ENCODE measurements at places on chromosomes 7 and 10.
A peak's percentile ranks its signal among the peaks of the same experiment; 100 is the strongest.

DNA sequence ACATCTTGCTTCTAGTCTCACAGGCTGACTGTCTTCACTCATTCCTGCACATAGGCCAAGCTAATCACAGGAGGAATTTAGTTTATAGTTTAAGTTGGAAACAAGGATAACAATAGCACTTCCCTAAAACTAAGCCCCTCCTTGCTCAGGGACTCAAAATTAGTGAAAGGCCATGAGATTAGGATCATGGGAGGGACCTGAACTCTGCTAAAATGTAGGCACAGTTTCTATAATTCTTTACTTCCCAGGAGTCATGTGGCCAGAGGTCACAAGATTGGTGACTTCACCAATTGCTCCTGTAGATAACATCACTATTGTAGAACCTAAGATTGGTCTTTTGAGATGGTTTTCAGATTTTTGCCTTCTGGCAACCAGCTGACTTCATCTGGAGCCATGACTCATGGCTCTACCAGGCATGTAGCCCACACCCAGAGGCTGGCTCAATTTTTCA lies 14.8 kb upstream of the UPP1 start:
- H3K36me3 ChIP-seq = no peaks in the 10 kb centered on the region
- peaks cover 39% of the 10 kb centered on the region for H3K27me3 ChIP-seq
- H3K4me1 ChIP-seq = no peaks in the 10 kb centered on the region
- H3K27ac ChIP-seq = no peak overlapping the region
- no peak for DNase-seq

- no peak overlapping the region for H3K4me3 ChIP-seq
- H3K36me3 ChIP-seq = peaks cover 10% of the 10 kb centered on the region
- no peaks in the 10 kb centered on the region for H3K27me3 ChIP-seq
Measured at GRCh38 chr7:18555120-18555519, 59.6 kb downstream of the HDAC9 start.

GRCh38 chr7:105426606-105427146 lies 38.0 kb upstream of the SRPK2 start:
- H3K27ac ChIP-seq = no peak overlapping the region
- H3K4me3 ChIP-seq = no peak overlapping the region
- no peaks in the 10 kb centered on the region for H3K27me3 ChIP-seq

- no peak overlapping the region for H3K27ac ChIP-seq
- no peaks in the 10 kb centered on the region for H3K27me3 ChIP-seq
Measured at GRCh38 chr7:135248546-135248945, 14.9 kb downstream of the STRA8 start.

GRCh38 chr7:142873281-142873784 lies 12.2 kb downstream of the TRPV6 start:
- peaks cover 10% of the 10 kb centered on the region for H3K36me3 ChIP-seq
- no peak for DNase-seq
- H3K4me1 ChIP-seq = no peaks in the 10 kb centered on the region
- H3K27me3 ChIP-seq = peaks cover 13% of the 10 kb centered on the region
- no peak overlapping the region for H3K27ac ChIP-seq

DNA sequence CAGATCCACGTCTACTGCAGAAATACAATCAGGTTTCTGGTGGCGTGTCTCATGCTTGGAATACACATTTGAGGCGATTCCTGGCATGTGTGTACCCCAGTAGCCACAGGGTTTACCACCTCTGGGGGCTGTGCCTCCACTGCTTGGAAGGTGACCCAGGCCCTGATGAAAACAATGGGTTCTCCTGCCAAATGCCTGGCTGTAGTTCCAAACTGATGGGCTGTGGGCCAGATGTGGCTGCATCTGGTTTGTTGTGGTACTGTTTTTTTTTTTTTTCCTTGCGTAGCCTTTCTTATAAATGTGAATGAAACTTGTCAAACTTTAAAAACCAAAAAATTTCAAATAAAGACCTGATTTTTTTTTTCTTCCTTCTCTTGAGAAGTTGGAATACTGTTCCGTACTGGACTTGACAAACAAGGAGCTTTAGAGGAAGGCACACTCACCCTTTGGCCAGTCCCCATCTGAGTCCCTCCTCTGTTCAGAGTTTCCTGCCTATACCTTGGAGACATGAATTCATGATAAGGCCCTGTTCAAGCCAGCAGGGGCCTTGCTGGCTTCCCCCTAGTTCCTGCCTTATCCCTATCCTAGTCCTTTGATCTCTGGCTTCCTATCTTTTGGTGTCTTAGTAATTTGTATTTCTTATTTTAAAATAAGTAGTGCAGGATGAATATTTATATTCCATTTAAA lies 217.1 kb downstream of the PHTF2 start:
- peaks cover 14% of the 10 kb centered on the region for H3K27me3 ChIP-seq
- H3K36me3 ChIP-seq = no peaks in the 10 kb centered on the region
- H3K4me1 ChIP-seq = peaks cover 15% of the 10 kb centered on the region
- H3K27ac ChIP-seq = no peak overlapping the region
- DNase-seq = no peak
- H3K4me3 ChIP-seq = no peak overlapping the region

DNA sequence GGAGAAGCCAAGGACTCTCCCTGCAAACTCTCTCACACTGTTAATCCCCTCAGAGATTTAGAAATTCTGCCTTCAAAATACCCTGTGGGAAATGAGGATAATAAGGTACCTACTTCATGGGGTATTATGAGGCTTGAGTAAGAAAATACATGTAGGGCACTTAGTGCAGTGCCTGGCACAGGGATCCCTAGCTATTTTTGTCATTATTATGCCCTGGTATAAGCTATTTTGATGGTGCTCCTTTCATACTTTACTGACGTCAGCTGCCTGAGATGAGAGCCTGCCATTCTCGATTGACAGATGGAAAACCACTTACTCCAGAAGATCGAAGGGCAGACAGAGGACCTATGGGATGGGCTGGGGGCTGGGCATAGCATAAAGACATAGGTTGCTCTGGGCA lies 30.1 kb downstream of the MKX start:
- H3K4me3 ChIP-seq = no peak overlapping the region
- DNase-seq = no peak
- H3K36me3 ChIP-seq = no peaks in the 10 kb centered on the region
- H3K4me1 ChIP-seq = no peaks in the 10 kb centered on the region

- H3K4me1 ChIP-seq = peaks cover 11% of the 10 kb centered on the region
- H3K27me3 ChIP-seq = no peaks in the 10 kb centered on the region
- H3K36me3 ChIP-seq = no peaks in the 10 kb centered on the region
- DNase-seq = no peak
Measured at GRCh38 chr7:2416063-2416462, 12.7 kb downstream of the CHST12 start.

GRCh38 chr10:48336978-48337599 lies 30.6 kb downstream of the MAPK8 start:
- DNase-seq = no peak
- H3K36me3 ChIP-seq = peaks cover 29% of the 10 kb centered on the region
- H3K4me1 ChIP-seq = peaks cover 25% of the 10 kb centered on the region
- H3K27me3 ChIP-seq = no peaks in the 10 kb centered on the region

DNA sequence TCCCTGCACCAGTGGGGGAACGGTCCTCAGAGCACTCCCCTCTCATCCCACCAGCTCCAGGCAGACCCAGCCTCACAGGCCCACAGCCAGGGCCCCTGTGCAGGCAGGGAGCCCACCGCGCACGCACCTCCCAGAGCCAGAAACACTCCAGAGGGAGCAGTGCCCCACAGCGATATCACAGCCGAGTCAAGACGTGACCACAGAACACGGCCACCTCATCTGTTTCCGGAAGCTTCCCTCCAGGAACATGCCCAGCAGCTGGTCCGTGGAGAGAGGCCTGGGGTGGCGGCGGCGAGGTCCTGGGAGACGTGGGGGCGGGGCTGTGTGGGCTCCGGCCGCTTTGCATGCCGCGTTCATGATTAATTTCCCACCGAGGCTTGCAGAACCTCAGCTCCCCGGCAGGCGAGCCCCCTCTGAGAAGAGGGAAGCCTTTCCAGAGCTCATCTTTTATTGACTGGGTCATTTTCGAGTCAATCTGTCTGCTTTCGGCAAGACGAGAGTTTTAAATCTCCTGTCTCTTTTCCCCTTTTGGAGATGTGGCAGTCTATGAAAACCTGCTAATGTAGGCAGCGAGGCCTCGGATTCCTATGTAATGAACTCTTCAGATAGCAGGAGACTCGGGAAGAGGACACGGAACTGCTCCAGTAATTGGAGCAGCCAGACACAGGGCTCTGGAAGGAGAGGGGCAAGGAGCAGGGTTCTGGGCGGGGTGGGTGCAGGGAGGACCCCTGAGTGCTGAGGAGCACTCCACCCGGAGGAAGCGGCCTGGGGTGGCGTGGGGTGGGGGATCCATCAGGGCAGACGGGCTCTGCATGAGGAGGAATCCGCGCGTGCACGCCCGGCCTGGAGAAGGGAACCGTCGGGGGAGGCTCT lies 242.8 kb downstream of the ELFN1 start:
- peak overlapping the region; percentile 81 for H3K27ac ChIP-seq
- peaks cover 29% of the 10 kb centered on the region for H3K36me3 ChIP-seq
- H3K4me3 ChIP-seq = no peak overlapping the region
- no peaks in the 10 kb centered on the region for H3K27me3 ChIP-seq

GRCh38 chr7:151814400-151815009 lies 62.4 kb downstream of the PRKAG2 start:
- no peaks in the 10 kb centered on the region for H3K27me3 ChIP-seq
- H3K4me1 ChIP-seq = peaks cover 40% of the 10 kb centered on the region
- no peak overlapping the region for H3K27ac ChIP-seq
- DNase-seq = no peak
- no peak overlapping the region for H3K4me3 ChIP-seq

- peaks cover 36% of the 10 kb centered on the region for H3K27me3 ChIP-seq
- peaks cover 4% of the 10 kb centered on the region for H3K4me1 ChIP-seq
- no peak for DNase-seq
- H3K27ac ChIP-seq = no peak overlapping the region
- peaks cover 31% of the 10 kb centered on the region for H3K36me3 ChIP-seq
- no peak overlapping the region for H3K4me3 ChIP-seq
Measured at GRCh38 chr10:99872367-99873162, 90.1 kb downstream of the ABCC2 start.

DNA sequence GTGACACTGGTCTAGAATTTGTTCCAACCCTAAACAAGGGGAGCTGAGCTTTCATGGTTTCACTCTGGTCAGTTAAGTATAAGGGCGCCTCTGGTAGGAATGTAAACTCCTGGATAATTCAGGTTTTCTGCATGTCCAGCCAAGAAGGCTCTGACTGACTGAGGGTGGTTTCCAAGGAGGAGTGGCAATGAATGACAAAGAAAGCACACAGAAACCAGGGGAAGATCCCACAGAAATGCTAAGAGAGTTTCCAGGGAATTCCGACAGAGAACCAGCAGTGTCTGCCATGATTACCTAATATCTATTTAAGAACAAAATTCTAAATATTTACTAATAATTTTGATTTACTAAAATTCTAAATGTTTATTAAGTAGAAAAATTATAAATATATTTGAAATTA lies 27.3 kb upstream of the NRG3 start:
- H3K27ac ChIP-seq = no peak overlapping the region
- no peaks in the 10 kb centered on the region for H3K36me3 ChIP-seq
- H3K4me3 ChIP-seq = no peak overlapping the region
- no peak for DNase-seq
- H3K4me1 ChIP-seq = no peaks in the 10 kb centered on the region
- H3K27me3 ChIP-seq = no peaks in the 10 kb centered on the region

- no peaks in the 10 kb centered on the region for H3K27me3 ChIP-seq
- no peak overlapping the region for H3K4me3 ChIP-seq
- no peak overlapping the region for H3K27ac ChIP-seq
- H3K36me3 ChIP-seq = no peaks in the 10 kb centered on the region
- no peaks in the 10 kb centered on the region for H3K4me1 ChIP-seq
Measured at GRCh38 chr10:115956225-115957011, 316.6 kb downstream of the GFRA1 start.

GRCh38 chr10:30133198-30133597 lies 73.8 kb upstream of the JCAD start:
- no peaks in the 10 kb centered on the region for H3K27me3 ChIP-seq
- H3K4me3 ChIP-seq = no peak overlapping the region
- H3K27ac ChIP-seq = no peak overlapping the region

DNA sequence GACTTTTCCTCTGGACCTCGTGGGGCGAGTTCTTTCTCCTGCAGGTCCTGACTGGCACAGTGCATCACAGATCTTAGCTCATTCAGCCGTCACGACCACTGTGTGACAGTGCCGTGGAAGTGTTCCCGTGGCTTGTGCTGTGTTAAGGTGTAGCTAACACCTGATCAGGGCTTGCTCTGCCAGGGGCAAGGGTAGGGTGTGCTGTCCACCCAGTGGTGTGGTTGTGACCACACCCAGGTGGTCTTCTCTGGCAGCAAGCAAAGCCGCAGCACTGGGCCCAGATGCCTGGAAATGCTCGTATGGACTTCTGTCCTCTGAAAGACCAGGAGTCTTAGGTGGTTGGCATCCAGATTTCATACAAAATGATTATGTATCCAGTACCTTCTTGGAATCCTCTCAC lies 86.2 kb downstream of the GLRX3 start:
- no peak overlapping the region for H3K4me3 ChIP-seq
- peaks cover 12% of the 10 kb centered on the region for H3K27me3 ChIP-seq
- DNase-seq = no peak

- no peaks in the 10 kb centered on the region for H3K4me1 ChIP-seq
- no peak overlapping the region for H3K27ac ChIP-seq
- H3K36me3 ChIP-seq = no peaks in the 10 kb centered on the region
Measured at GRCh38 chr10:121222842-121223241, 371.7 kb downstream of the WDR11 start.

- H3K27me3 ChIP-seq = no peaks in the 10 kb centered on the region
- no peaks in the 10 kb centered on the region for H3K4me1 ChIP-seq
- no peak for DNase-seq
- no peak overlapping the region for H3K27ac ChIP-seq
Measured at GRCh38 chr10:58399410-58399809, 14.2 kb downstream of the TFAM start.

DNA sequence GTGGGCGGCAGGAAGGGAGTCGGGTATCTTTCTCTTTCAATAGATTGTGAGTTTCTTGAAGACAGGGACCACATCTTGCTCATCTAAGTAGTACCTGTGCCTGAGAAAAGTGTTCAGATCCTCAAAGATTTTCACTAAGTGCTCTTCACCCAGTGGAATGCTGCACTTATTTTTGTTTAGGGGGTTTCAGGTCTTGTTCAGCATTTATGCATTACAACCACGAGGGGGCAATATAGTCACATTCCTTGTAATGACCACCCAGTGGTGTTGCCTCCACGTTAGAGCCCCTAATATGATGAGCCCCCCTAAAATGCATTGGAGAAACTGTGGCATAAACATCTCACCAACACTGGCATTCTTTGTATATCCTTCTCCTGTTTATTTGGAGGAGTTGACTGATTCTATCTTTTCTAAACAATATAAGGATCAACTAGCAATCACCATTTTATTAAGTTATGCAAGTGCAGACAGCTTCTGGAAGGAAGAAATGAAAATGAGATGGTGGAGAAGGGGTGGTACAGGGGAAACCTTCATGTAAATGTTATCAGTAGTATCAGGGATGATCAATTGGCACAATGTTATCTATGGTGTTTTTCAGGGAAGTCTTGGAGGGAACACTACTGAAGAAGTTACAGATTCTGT lies 3.1 kb upstream of the PAPSS2 start:
- H3K4me3 ChIP-seq = no peak overlapping the region
- no peaks in the 10 kb centered on the region for H3K36me3 ChIP-seq
- H3K27me3 ChIP-seq = peaks cover 32% of the 10 kb centered on the region
- no peak overlapping the region for H3K27ac ChIP-seq
- H3K4me1 ChIP-seq = peaks cover 10% of the 10 kb centered on the region

GRCh38 chr10:132975831-132976682 lies 33.7 kb upstream of the CFAP46 start:
- H3K27me3 ChIP-seq = peaks cover 55% of the 10 kb centered on the region
- no peak overlapping the region for H3K4me3 ChIP-seq
- DNase-seq = no peak

- no peak overlapping the region for H3K27ac ChIP-seq
- peaks cover under 1% of the 10 kb centered on the region for H3K27me3 ChIP-seq
- H3K4me1 ChIP-seq = no peaks in the 10 kb centered on the region
- no peaks in the 10 kb centered on the region for H3K36me3 ChIP-seq
- H3K4me3 ChIP-seq = no peak overlapping the region
- no peak for DNase-seq
Measured at GRCh38 chr7:110633313-110633712, 457.6 kb upstream of the LRRN3 start.

All from stimulated activated naive B cell treated with anti-CD40 and anti-IgM and Interleukin-4, amounts not matched to agents 10 μg/mL and 1 μg/mL and 100 μg/mL, for 72 hours (primary cell).